ENCODE measurements at places on chromosomes 1 and 21.

DNA sequence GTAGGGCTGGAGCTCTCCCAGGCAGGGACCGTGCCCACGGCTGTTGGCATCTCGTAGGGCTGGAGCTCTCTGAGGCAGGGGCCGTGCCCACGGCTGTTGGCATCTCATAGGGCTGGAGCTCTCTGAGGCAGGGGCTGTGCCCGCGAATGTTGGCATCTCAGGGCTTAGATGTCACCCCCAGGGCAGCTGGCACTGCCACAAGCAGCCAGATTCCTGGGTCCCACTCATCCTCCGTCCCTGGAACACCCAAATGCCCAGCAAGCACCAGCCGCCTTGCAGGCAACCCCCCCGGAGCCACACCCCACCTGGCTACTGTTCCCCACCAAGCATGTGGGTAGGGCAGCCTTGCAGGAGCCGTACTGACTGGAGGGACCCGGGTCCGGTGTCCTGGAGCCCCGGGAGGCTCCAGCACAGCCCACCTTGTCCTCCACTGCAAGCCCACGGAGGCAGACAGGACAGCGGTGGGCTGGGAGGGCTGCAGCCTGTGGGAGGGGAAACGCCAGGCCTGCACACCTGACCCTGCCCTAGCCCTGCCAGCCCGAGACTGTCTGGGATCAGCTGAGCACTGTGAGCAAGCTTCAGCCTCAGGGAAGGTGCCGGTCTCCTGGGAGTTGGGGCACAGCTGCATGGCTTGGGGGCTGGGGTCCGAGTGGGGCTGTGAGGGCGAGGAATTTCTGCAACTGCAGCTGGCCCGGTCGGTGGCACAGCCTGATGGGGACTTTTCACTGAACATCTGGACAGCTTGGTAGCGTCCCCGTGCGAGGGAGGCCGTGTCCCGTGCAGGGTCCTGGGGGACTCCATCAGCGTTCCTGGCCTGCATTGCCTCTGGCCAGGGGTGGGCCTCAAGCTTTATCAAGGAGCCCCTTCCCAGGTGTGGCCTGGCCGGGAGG, 53.6 kb downstream of the COL18A1 start:
- no peak for DNase-seq

DNA sequence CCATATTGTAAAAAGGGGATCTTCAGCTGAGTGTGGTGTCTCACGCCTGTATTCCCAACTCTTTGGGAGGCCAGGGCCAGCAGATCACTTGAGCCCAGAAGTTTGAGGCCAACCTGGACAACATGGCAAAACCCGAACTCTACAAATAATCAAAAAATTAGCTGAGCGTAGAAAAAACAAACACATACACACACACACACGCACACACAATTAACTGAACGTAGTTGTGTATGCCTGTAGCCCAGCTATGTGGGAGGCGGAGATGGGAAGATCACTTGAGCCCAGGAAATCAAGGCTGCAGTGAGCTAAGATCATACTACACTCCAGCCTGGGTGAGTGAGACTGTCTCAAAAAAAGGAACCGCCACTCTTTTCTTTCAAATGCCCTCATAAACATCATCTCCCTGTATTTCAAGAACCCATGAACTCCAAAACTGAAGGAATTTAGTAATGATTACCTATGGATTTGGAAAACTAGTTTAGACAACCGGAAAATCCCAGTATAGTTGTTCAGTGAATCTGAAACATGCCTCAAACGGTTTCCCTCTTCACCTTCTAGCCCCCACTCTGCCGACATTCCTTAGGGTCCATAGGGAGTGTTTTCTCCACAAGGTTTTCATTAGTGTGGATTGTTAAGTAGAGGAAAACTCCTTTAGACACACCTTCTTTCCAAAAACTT, 4.5 kb downstream of the TXNIP start:
- no peak for DNase-seq

DNA sequence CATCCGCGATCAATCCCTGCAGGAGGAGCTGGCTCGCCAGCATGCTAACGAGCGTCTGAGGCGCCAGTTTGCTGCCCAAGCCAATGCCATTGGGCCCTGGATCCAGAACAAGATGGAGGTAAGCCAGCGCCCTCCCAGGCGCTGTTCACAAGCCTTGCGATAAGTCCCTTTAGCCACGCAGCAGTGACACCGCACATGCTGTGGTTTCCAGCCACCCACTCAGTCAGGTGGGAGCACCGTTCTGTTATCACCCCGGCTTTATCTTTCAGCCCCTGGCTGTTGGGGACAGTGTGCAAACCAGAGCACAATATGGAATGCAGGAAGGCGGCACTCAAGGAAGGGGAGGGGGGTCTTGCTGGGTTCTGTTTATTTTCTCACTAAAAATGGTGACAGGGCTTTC, 41.1 kb upstream of the MTR start:
- DNase-seq: no peak

DNA sequence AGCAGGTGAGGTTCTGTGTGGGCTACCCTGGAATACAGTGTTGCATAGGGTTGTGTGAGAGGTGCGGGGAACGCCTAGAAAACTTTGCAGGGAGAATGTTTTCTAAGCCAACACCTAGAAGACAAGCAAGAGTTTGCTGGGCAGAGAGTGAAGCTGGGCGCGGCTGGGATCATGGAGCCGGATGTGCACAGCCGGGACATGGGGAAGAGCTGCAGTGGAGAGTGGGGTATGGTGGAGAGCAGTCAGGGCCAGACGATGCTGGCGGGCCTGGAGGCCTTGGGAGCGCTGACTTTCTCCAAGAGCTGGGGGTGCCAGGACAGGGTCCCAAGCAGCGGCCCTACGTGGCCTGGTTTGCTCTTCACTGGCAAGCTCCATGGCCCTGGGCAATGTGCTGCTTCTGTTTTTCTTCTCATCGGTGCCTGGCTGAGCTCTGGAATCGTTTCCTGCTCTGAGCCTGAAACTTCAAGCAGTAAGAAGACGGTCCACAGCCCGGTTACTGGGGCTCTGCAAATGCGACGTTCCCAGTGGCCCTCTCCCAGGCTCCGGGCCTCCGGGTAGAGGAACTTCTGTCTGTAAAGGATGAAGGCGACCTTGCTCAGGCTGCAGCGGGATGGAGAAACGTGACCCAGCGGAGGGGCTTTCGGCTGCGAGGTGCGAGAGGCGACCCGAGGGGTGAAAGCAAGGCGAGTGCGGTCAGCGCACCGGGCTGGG, 51.9 kb upstream of the CD34 start:
- DNase-seq: peak; percentile 2

GRCh38 chr1:51488372-51489050, 30.6 kb downstream of the EPS15 start:
- no peak for DNase-seq

DNA sequence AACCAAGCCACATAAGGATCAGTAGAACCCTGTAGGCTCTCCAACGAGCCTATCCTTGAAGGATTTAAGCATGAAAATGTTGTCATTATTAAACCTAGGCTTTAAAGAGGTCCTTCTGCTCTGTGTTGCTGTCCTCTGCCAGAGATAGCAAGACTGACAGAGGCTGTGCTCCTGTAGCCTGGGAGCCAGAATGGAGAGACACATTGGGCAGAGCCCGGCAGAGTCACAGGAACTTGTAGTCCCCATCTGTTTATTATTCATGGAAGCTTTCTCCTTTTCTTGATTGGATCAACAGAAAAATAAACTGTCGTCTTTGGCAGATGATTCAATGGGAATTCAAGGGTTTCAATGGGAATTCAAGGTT, 19.2 kb upstream of the SLAMF1 start:
- no peak for DNase-seq

DNA sequence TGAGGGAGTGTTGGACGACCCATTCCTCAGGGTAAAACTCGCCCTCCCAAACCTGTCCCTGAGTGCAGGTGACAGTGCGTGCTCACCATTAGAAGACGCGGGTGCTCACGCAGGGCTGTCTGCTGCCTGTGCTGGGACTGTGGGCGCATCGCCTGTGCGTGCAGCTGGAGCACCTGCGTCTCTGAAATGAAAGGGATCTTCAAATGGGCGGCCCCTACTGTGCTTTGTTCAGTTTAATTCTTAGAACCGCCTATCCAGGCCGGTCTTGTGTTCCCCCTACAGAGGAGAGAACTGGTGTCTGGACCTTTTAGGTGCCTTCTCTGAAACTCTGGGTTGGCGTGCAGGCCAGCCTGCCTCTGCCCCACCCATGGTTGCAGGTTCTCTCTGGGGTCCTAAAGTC, 125.8 kb downstream of the PCBP3 start:
- DNase-seq: no peak

DNA sequence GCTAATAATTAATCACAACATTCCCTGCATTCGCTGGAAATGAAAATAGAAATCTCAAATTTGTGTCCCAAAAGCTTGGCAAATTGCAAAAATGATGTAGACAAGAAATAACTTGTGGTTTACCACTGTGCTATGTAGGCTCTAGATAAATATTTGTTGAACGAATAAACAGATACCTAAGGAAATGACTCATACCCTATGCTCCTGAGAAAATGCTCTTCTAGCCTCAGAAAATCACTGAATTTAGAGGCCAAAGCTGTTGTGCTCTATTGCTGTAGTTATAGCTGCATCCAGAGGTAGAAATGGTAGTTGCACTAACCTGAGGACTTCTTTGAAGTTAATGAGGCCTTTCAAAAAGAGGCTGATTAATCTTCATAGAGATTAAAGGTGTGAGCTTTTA, 142.0 kb upstream of the ZNHIT6 start:
- no peak for DNase-seq

DNA sequence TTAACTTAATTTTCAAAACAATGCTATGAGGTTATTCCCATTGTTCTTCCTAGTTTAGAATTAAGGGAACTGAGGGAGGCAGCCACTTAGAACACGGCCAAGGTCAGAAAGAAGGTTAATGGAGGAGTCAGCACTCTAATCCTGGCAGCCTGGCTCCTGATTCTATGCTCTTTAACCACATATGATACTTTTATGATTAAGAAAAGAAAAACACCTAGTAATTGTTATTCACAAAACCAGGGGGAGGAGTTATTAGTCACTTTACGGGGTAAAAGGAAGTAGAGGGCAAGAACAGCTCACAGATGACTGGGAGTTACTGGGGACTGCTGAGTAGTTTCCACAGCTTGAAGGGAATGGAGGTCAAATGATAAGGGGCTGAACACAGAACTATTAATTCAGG, 38.6 kb downstream of the GADD45A start:
- DNase-seq: no peak

DNA sequence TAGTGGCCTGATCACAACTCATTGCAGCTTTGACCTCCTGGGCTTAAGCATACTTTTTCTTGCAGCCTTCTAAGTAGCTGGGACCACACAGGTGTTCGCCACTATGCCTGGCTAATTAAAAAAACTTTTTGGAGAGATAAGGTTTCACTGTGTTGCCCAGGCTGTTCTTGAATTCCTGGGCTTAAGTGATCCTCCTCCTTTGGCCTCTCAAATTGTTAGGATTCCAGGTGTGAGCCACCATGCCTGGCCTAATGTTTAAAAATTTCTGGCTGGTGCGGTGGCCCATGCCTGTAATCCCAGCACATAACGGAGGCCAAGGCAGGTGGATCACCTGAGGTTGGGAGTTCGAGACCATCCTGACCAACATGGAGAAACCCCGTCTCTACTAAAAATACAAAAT, 24.4 kb downstream of the YTHDF2 start:
- no peak for DNase-seq

GRCh38 chr1:63411066-63411465, 43.6 kb downstream of the ALG6 start:
- no peak for DNase-seq

GRCh38 chr1:79376106-79376505, 369.6 kb upstream of the ADGRL4 start:
- no peak for DNase-seq

DNA sequence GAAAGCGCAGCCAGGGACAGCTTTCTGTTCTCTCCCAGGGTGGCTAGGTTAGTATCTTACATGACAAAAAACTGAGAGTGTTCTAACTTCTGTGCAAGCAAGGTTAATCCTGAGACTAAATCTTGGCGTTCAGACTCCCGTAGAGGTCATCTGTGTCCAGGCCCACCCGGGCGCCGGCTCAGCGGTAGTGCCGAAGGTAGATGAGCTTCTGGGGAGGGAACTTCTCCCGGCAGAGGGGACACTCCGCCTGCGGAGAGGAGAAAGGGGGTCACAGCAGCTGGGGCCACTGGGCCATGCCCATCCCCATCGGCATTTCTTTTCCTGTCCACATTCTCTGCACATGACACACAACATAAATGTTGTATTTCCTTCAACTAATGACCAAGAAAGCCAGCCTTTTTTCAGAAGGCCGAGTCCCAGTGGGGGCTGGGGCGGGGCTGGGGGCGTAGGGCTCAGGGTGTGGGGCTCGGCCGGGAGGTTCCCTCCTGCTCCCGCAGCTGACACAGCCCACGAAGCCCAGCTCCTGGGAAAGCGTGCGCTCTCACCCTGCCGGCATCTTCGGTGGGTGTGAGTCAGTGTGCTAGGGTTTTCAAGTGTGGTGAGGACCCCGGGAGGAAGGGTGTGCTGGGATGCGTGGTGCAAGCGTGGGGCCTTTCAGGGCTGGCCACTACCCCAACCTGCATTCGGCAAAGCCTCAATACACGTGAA, 6.6 kb downstream of the PEX10 start:
- no peak for DNase-seq

- DNase-seq: no peak
Observed at GRCh38 chr1:100536031-100536430, 1.9 kb upstream of the GPR88 start.

DNA sequence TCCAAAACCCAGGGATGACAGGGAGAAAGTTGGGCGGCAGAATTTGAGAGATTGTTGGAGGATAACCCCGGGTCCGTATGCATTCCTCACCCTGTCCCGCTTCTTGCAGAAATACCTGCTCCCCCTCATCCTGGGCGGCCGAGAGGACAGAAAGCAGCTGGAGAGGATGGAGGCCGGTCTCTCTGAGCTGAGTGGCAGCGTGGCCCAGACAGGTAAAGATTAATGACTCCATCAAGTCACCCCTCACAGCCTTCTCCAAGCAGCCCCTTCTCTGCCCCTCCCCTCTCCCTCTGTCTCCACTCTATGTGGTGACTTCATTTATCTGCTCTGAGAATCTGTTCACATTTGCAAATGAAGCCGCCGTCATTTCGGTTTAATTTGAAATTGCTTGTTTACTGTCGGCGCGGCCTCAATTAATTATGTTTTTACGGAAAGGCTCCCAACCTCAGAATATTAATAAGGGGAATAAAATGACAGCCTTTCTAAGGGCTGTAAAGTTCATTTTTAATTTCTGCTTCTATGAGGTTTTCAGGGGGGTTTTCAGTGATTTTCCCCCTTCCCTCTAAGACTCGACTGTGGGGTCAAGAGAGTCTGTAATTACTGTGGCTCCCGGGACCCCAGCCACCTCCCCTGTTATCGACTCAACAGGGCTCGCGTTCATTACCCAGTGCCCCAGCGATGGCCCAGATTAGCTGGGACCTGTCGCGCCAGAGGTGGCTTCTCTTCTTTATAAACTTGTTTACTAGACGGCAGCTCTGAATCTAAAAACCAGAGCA, 148.3 kb downstream of the PEX14 start:
- no peak for DNase-seq

Data from stimulated activated CD8-positive, alpha-beta memory T cell treated with anti-CD3 and anti-CD28 coated beads, Interleukin-15, amount 100 ng/mL, for 1 hour (primary cell).